CD4-positive, CD25-positive, alpha-beta regulatory T cell (primary cell): ENCODE measurements at places on chromosomes 4 and X. TPM values are rescaled to one million over a fixed set of nuclear protein-coding genes. Genes with fewer than 3 reads are reported as not detected.

CRMP1 gene
- not detected for total RNA-seq

HMX1 gene
- total RNA-seq, result not detected

ABRAXAS1 gene
- total RNA-seq, result 16.3 TPM

TEX13B gene
- not detected for total RNA-seq

GPR143 gene
- total RNA-seq, result not detected

TMEM47 gene
- not detected for total RNA-seq

PRKG2 gene
- 1.9 TPM for total RNA-seq

GABRE gene
- total RNA-seq, result not detected

BTK gene
- total RNA-seq, result 2.7 TPM

SLC26A1 gene
- 0.37 TPM for total RNA-seq

DNA sequence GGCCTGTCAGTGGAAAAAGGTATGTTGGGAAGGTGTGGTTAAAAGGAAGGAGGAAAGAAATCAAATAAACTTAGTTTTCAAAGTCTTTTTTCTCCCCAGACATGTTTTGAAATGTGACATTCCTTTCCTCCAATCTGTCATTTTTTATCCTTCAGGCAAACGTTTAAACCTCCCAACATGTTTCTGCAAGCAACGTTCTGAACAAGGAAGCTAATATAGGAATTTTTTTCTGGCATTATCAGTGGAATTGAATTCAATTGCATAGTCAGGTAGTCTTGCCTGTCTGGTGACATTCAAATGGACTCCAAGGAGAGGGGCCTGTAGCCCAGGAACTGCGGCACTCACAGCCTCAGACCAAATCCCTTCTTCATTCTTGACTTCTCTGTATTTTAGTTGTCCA is 30.0 kb upstream of the RASSF6 start:
- DNase-seq, result no peak
- H3K36me3 ChIP-seq, result no peaks in the 10 kb centered on the region
- no peak overlapping the region for H3K27ac ChIP-seq

DNA sequence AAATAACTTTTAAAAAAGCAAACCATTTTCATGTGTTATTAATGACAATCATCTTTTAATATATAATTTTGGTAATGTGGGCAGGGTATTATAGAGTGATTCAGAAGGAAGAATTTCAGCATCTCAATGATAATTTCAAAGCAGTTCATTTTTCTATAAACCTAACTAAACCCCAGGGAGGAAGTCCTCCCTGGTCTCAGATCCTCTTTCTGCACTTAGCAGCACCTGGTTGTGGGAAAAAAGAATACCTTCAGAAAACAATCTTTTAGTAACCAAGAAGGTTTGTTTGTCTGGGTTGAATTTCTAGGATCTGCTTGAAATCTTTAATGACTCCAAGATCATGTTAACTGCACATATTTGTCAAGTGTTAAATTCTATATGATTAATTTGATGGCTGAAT is 29.9 kb downstream of the DKK2 start:
- no peak for DNase-seq
- H3K27me3 ChIP-seq, result no peaks in the 10 kb centered on the region
- no peaks in the 10 kb centered on the region for H3K4me1 ChIP-seq
- no peaks in the 10 kb centered on the region for H3K36me3 ChIP-seq

- no peak overlapping the region for H3K27ac ChIP-seq
- no peaks in the 10 kb centered on the region for H3K4me1 ChIP-seq
- H3K27me3 ChIP-seq, result no peaks in the 10 kb centered on the region
Measured at GRCh38 chrX:24619647-24620046, 27.5 kb downstream of the PCYT1B start.

- H3K4me3 ChIP-seq, result no peak overlapping the region
- H3K36me3 ChIP-seq, result no peaks in the 10 kb centered on the region
- no peak overlapping the region for H3K27ac ChIP-seq
Measured at GRCh38 chr4:121706595-121707021, 9.8 kb upstream of the ANXA5 start.

- H3K4me3 ChIP-seq, result no peak overlapping the region
- no peak overlapping the region for H3K27ac ChIP-seq
- no peak for DNase-seq
- H3K4me1 ChIP-seq, result no peaks in the 10 kb centered on the region
- no peaks in the 10 kb centered on the region for H3K36me3 ChIP-seq
Measured at GRCh38 chr4:78673337-78673736, 102.8 kb upstream of the BMP2K start.

GRCh38 chrX:68409194-68409593 is 24.1 kb downstream of the OPHN1 start:
- DNase-seq, result no peak
- no peaks in the 10 kb centered on the region for H3K36me3 ChIP-seq
- no peaks in the 10 kb centered on the region for H3K4me1 ChIP-seq
- no peak overlapping the region for H3K27ac ChIP-seq
- no peak overlapping the region for H3K4me3 ChIP-seq

DNA sequence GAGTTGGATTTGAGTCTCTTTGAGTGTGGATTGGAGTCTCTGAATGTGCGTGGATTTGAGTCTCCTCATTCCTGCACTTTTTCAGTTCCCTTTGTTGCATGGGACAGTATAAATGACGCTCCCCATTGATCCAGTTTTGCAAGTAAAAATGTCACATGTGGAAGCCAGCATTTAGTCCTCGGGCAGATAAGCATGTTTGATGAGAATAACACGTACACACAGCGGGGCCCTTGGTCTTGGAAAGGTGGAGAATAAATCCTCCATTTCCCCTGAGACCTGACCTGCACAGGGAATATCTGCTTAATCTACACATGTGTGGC is 8.1 kb downstream of the P2RY8 start:
- DNase-seq, result no peak
- H3K36me3 ChIP-seq, result peaks cover 31% of the 10 kb centered on the region
- peak overlapping the region; percentile 30 for H3K27ac ChIP-seq
- no peaks in the 10 kb centered on the region for H3K27me3 ChIP-seq
- H3K4me1 ChIP-seq, result peaks cover 36% of the 10 kb centered on the region
- peak overlapping the region; percentile 51 for H3K4me3 ChIP-seq

- no peak overlapping the region for H3K4me3 ChIP-seq
- no peak overlapping the region for H3K27ac ChIP-seq
- no peak for DNase-seq
Measured at GRCh38 chr4:182894681-182895275, 22.4 kb downstream of the DCTD start.

- no peak overlapping the region for H3K27ac ChIP-seq
- H3K4me3 ChIP-seq, result no peak overlapping the region
- H3K27me3 ChIP-seq, result no peaks in the 10 kb centered on the region
- no peaks in the 10 kb centered on the region for H3K4me1 ChIP-seq
- DNase-seq, result no peak
Measured at GRCh38 chr4:95898226-95898625, 58.3 kb downstream of the PDHA2 start.

DNA sequence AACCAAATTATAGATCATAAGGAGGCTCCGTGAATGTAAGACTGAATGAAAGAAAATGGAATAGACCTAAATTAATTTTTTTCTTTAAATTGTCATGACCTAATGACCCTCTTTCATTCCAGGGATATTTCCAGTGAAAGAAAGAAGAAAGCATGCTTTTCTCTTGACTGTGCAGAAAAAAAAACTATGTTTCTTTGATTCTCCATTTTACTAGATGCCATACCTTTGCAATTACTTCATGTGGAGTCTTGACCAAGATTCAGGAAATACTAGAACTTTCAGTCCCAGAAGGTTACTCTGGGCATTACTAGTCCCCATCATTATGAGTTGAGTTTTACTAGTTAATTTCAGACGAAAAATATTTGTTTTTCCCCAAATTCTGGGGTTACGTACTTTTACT is 6.4 kb upstream of the COMMD8 start:
- DNase-seq, result no peak
- H3K36me3 ChIP-seq, result no peaks in the 10 kb centered on the region
- H3K27ac ChIP-seq, result no peak overlapping the region
- no peaks in the 10 kb centered on the region for H3K4me1 ChIP-seq

DNA sequence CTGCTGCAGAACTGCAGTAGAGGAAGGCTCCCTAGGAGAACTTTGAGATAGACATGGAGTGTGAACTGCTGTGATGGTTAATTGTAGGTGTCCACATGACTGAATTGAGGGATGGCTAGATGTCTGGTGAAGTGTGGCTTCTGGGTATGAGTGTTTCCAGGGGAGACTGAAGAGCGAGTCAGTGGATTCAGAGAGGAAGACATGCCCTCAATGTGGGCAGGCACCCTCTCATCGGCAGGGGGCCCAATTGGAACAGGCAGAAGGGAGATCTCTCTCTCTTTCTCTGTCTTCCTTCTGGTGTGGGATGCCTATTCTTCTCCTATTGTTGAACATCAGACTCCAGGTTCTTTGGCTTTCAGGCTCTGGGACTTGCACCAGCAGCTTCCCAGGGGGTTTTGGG is 304.7 kb upstream of the GATB start:
- no peak for DNase-seq
- no peak overlapping the region for H3K27ac ChIP-seq
- no peak overlapping the region for H3K4me3 ChIP-seq
- no peaks in the 10 kb centered on the region for H3K27me3 ChIP-seq
- H3K4me1 ChIP-seq, result peaks cover 6% of the 10 kb centered on the region
- no peaks in the 10 kb centered on the region for H3K36me3 ChIP-seq

- no peaks in the 10 kb centered on the region for H3K27me3 ChIP-seq
- no peak for DNase-seq
- H3K4me1 ChIP-seq, result no peaks in the 10 kb centered on the region
- H3K36me3 ChIP-seq, result no peaks in the 10 kb centered on the region
- H3K4me3 ChIP-seq, result no peak overlapping the region
Measured at GRCh38 chrX:50327235-50327634, 122.7 kb downstream of the CCNB3 start.

DNA sequence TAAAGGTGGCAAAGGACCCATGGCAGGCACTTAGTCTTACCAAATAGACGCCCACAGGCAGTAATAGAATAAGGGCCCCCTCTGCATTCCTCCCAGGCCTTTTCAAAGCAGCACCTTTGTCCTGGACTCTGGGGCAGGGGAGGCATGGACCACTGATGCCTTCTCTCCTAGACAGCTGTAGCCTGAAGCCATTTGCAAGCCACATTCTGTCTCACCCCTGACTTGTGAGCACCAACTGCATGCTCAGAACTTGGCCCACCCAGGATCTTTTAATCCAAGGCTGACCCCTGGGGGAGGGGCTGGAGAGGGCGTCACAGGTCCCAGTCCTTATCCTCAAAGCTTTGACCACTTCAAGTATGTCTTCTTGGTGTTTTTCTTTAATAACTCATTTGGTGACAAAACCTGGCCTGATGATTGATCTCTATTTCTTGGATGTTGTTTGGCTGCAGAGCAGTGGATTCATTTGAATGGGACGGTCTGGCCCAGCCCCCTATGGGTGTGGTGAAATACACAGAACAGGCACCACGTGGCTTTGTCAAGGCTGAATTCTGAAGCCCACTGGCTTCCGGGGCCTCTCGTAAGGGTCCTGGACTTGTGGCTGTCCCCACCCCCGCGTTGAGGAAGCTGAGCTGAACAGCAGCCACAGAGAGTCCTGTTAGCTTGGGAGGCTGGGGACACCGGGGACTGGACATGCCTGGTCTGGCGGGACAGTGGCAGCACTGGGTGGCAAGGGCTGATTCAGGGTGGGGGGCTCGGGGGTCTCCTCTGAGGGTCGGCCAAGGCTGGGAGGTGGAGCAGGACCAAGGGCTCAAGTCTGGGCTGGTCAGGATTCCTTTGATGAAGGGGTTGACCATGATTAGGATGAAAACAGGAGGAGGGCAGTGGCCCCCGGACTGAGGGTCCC is 36.6 kb downstream of the ADRA2C start:
- no peak overlapping the region for H3K4me3 ChIP-seq
- no peak overlapping the region for H3K27ac ChIP-seq
- no peaks in the 10 kb centered on the region for H3K36me3 ChIP-seq
- H3K27me3 ChIP-seq, result no peaks in the 10 kb centered on the region

GRCh38 chr4:140138428-140138827 is 15.6 kb downstream of the MAML3 start:
- no peaks in the 10 kb centered on the region for H3K4me1 ChIP-seq
- no peak overlapping the region for H3K27ac ChIP-seq
- no peak for DNase-seq
- H3K36me3 ChIP-seq, result no peaks in the 10 kb centered on the region

DNA sequence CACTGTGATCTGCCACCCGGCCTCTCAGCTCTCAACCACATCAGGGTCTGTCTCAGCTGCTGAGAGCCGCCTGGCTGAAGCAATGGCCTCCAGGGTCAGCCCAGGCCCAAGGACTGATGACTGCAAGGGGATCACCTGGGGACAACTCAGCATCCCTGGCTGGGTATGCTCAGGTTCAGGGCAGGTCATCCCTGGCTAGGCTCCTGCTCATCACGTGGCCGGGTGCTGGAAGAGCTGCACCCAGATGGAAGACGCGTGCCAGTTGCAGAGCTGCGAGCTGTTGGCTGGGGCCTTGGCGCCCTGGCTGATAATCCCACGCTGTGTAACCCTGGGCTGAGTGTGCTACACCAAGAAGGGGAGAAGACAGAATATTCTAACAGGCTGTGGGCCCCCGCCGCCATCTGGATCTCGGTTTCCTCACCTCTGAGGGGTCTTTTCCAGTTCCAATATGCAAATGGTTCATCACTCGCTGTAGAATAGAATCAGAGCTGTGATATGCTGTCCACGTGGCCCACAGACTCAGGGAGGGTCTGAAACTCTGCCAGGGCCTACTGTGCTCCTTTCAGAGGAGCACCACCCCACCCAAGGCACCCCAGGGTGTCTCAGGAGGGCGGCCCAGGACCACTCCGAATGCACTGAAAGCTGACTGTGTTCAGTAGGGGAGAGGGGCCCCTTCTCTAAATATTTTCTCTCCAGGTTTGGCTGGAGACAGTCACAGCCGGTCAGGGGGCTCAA is 338.8 kb downstream of the BCOR start:
- no peaks in the 10 kb centered on the region for H3K36me3 ChIP-seq
- DNase-seq, result no peak
- H3K27me3 ChIP-seq, result no peaks in the 10 kb centered on the region
- no peaks in the 10 kb centered on the region for H3K4me1 ChIP-seq

- H3K27me3 ChIP-seq, result no peaks in the 10 kb centered on the region
- no peaks in the 10 kb centered on the region for H3K4me1 ChIP-seq
- no peak overlapping the region for H3K27ac ChIP-seq
- H3K36me3 ChIP-seq, result no peaks in the 10 kb centered on the region
- H3K4me3 ChIP-seq, result no peak overlapping the region
Measured at GRCh38 chr4:13836946-13837912, 209.7 kb upstream of the BOD1L1 start.

DNA sequence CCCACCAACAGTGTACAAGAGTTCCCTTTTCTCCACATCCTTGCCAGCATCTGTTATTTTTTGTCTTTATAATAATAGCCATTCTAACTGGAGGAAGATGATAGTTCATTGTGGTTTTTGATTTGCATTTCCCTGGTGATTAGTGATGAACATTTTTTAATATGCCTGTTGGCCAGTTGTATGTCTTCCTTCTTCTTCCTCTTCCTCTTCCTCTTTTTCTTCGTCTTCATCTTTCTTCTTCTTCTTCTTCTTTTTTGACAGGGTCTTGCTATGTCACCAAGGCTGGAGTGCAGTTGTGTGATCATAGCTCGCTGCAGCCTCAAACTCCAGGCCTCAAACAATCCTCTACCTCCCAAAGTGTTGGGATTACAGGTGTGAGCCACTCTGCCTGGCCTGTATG is 87.4 kb downstream of the CCDC160 start:
- no peak overlapping the region for H3K27ac ChIP-seq
- H3K4me1 ChIP-seq, result no peaks in the 10 kb centered on the region
- no peaks in the 10 kb centered on the region for H3K36me3 ChIP-seq
